ENCODE measurements at places on chromosomes 2 and 18.

DNA sequence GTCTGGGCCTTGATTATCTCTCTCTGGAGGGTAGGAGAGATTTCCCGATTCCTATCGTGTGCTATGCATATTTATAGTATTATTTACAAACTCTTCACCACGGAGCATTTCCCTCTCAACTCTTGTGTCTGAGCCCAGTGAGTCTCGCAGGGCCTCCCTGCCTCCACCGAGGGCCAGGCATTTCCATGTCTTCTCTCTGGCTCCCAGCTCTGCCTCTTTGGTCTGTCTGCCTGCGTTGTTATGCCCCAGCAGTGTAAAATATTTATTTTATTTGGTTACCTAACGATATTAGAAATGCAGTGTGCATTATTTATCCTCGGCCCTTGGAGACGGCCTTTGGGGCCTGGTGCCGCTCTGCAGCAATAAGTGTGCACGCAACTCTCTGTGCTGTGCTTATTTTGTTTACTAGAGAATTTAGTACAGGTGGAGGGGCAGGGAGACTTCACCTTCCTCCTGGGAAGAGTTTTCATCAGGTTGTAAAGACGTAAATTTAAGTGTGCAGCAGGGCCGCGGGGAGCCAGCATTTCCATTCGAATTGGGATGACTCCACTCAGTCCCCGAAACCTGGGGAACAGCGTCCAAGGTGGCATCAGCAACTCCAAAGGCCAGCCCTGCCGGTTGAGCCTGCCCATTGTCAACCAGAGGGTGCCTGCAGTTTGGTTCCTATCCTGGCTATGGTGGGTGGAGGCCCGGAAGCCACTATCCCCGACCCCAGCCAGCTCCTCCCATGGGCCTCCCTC lies 100.2 kb downstream of the PTGR3 start:
- no peak for DNase-seq

DNA sequence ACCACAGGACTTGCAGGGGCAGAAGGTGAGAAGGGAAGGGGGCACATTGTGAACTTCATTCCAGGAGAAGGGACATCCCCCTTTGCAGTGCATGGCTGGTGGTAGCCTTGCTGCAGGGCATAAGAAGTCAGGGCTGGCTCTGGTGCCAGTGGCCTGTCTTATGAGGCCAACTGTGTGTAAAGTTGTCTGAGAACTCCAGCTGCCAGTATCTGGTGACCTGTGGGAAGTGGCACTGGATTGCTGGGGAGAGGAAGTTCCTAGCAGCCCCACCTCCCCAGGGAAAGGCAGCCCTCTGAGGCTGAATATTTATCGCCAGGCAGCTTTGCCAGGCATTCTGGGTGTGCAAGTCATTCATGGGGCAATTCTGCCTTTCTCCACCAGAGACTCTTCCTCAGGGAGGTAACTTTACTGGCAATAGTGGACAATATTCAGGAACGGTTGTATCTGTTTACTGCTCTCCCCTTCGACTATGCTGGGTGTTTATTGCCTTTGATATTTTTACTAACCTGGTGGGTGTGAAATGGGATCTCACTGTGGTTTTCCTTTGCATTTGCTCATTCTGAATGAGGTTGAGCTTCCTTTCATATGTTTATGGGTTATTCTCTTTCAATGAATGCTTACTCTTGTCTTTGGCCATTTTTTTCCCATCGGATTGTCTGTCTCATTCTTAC lies 12.3 kb downstream of the TRPM8 start:
- no peak for DNase-seq

DNA sequence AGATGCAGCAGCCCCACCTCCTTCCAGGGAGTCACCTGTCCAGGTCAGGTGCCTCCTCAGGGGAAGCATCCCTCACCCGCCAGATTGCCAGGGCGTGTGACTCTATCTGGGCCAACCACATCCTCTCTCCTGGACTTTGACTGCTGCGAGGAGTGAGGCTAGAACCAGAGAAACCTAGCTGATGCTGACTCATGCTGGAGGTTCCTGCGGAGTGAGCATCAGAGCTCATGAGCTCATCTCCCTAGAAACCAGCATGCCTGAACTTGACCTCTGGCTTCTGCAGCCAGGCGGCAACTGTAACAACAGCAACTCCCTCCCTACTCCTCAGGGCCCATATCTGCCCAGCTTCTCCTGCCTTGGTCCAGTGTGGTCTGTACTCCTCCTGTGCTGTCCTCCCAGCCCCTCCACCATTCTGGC lies 28.3 kb upstream of the NT5DC4 start:
- no peak for DNase-seq

- DNase-seq = no peak
These were observed 189.3 kb downstream of the LTBP1 start for GRCh38 chr2:33136056-33136455.
